Activated naive CD8-positive, alpha-beta T cell treated with anti-CD3 and anti-CD28 coated beads, Interleukin-2, amount 50 U/mL, for 16 hours (primary cell): ENCODE measurements at places on chromosomes 4 and X.

- no peak for DNase-seq
Observed at GRCh38 chrX:150623583-150623982, 55.2 kb downstream of the MTM1 start.

- no peak for DNase-seq
Observed at GRCh38 chr4:8177552-8177951, 18.9 kb upstream of the ABLIM2 start.

GRCh38 chrX:125219852-125220251, 99.8 kb upstream of the TEX13C start:
- no peak for DNase-seq

DNA sequence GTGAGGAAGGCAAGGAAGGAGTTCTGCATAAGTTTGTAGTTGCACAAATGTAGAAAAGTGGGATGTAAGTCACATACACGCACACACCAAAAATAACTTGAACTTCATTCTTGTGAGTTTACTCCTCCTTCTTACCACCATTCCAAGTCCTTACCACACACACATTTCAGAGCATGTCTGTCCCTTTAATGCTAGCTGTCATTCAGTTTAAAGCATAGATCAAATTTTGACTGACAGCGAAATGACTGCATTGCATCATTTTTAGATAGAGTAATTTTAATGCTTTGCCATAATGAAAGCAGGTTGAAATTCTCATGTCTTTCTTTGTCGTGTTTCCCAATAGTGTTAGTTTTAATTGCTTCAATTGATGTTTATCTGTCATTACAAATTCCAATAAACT, 629.6 kb upstream of the HTR2C start:
- DNase-seq: no peak

DNA sequence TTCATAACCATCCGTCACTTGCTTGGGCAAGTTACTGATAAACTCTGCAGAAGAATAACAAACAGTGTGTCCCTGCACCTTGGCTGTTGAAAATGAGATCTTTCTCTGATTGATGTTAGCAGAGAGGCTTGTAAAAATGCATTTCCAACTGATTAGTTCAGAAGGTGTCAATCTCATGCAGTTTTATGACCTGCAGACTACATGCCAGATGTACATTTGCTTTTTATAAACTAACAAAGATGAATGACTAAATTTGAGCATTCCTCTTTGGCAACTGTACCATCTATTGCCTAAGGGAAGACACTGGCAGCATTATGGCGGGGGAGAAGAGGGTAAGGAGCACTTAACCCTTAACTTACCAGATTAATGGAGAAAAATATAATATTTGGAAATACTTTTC, 192.8 kb downstream of the DCTD start:
- DNase-seq: no peak

DNA sequence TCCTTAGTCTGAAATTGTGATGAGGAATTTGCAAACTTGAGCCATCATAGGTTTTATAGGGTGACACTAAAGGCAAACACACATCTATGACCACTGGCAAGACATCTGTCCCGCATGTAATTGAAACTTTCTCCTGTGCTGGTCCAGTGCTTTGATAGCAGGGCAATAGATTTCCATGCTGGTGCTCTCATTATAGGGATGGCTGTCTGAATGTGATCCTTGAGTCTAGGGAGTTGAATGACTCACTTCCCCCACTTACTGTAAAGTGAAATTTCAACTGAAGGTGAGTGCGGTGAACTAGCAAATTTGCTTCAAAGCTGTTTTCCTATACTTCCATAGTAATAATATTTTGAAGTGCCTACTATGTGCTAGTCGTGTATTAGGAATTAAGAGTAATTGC, 1630.0 kb downstream of the STIM2 start:
- no peak for DNase-seq

GRCh38 chr4:185742766-185743165, 69.2 kb downstream of the SORBS2 start:
- DNase-seq: no peak

DNA sequence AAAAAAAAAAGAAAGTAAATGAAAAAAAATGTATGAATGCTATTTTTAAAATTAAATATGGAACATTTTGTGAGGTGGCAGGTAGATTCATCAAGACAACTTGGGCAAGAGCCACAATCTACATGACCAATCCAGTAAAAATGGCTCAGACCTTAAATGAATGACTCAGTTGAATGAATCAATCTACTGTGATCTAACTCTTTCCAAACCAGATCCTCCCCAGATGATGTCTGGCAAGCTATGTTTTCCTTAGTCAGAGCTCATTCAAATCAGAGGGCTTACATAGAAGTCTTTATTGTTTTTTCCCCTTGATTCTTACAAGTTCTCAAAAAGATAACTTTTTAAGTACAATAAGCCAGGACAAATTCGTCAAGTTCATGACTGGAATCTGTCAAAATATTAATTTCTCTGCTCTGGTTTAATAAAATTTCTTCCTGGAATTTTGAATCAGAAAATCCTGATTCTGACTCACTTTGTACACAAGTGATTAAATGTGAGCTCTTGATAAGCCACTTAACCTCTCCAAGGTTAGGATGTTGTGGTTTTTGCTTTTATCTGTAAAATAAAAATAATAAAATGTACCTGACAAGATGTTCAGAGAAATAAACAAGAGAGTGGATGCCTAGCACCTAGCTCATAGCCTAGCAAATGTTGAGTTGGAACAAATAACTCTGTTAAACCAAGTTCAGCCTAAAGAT, 105.6 kb upstream of the SMIM31 start:
- no peak for DNase-seq
